ENCODE measurements at places on chromosomes 5 and 9.

DNA sequence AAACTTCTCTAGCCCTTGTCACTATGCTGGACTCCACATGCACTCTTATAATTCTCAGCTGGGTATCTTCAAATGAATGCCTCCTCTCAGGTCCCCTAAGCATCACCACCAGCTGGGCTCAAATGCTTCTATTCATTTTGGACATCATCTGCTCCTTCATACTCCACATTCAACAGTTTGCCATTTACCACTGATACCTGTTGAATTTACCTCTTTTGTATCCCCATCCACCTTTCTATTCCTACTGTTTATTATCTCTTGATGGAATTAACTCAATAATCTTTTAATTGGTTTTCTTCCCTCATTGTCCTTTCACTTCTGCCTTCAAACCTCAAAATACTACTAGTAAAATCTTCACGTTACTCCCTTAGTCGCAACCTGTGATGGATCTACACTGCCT is 14.5 kb downstream of the RANBP6 start:
- DNase-seq = no peak

DNA sequence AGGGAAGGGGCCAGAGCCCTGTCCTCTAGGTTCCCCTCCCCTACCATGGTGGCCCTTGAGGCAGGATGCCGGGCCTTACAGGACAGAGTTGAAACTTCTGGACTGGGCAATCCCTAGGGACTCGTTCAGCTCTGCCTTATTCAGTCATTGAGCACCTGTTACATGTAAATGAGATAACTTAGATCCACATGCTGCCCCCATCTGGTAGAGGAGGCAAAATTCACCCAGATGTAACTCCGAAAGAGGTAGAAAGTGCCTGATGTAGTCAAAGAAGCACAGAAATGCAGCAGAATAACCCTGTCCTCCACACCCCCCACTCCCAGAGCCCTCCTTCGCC is 1.5 kb downstream of the GGTA1 start:
- DNase-seq = peak; percentile 52

DNA sequence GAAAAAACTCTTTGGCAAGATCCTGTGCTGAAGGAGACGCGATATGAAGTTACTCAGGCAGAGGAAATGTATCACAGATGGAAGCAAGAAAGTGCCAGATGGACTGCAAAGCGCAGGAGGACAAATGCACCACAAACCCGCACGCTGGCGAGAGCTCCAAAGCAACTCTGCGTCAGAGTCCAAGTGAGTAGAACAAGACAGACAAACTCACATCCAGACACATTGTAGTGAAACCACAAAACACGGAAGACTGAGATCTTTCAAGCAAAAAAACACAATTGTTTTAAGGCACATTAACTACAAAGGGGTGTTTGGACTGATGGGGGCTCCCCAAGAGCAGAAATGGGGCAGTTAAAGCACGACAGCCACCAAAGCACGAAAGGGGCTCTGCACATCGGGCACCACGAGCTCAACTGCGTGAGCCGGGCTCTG is 39.2 kb upstream of the NKD2 start:
- DNase-seq = no peak

DNA sequence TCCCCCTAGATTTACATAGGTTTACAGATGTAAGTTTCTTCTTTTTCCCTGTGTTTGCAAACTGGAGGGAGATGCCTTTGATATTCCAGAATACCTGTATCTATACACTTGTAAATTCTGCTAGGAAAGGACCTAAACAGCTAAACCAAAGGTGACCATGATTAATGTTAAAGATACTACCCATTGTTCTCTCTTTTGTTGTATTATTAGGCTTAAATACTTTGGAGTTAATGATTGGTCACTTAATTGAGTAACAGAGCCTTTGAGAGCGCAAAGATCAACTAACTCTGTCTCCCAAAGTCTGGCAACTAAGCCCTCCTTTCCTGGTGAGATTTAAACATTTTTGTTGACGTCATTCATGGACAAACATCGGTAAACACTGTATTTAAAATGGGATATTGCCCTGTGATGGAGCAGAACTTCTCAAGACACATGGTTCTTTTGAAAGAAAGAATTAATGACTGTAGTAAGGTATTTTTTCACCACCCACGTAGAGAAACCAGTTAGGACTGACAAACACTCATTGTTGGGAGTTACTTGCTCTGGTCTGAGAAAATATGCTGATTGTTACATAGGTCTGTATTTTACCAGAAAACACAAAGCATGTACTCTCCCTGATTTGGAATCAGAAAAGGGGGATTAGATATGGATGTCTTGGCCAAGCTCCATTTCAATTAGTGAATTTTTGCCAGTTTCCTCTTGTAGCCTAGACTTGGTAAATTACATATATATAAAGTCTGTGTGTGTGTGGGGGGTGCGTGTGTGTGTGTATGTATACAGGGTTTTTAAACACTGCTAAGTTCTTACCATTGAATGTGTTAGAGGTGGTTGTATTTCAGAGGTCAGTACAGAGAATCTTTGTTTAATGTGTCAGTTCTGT is 4.6 kb downstream of the VCAN start:
- DNase-seq = no peak

- no peak for DNase-seq
These were observed 31.2 kb downstream of the JAKMIP2 start for GRCh38 chr5:147751156-147751830.

DNA sequence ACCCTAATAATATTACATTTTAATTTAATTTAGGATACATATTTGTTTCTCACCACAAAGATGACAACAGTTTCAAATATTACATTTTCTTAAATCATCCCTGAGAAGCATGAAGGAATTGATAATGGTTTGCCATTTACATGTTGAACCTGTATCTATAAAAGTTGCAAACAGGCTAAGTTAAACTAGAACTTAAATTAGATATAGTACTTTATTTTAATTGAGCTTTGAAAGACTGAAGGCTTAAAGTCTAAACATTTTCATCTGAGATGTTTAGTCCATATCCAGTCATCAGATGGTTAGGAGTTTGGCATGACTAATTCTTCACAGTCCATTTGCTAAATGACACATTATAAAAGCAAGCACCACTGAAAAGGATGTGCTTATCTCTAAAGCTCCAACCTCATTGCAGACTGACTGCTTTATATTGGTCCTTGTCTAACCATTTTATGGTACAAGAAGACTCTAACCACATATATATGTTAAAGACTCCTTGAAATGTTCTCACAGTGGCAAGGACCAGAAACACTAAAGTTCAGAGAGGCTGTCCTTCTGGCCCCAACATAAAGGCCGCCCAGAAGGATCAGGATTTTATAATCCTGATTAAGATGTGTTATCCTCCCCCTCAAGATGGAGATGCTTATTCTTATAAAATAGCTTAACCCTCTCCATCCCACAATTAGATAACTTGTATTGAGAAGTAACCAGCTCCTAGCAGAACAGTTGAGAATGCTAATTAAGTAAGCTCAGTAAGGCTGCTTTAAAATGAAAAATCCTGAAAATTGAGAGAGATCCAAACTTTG is 25.8 kb downstream of the WNT8A start:
- peak; percentile 15 for DNase-seq

GRCh38 chr9:6675268-6675667 is 29.7 kb upstream of the GLDC start:
- DNase-seq = no peak

- no peak for DNase-seq
These were observed 493.1 kb downstream of the ZNF608 start for GRCh38 chr5:124253203-124253810.

DNA sequence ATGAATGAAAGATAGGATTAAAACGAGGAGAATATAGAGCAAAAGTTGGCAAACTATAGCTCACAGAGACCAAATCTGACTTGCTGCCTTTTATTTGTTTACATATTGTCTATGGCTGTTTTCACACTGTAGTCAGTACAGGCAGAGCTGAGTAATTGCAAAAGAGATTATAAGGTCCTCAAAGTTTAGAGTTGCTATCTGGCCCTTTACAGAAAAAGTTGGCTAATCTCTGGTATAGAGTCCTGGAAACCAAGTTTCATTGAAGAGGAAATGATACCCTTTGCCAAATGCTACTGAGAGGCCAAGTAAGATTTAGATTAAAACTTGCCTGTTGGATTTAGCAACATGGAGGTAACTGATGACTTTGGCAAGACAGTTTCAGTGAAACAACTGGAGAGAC is 36.0 kb downstream of the LYRM7 start:
- DNase-seq = no peak

GRCh38 chr9:132161743-132162184 is at the start of gene NTNG2:
Gene NTNG2 (plus strand): TSS chr9:132162058. CDS start chr9:132166832, 4,774 bp downstream.
- no peak for DNase-seq

- no peak for DNase-seq
These were observed 11.1 kb downstream of the ERGIC1 start for GRCh38 chr5:172845154-172845553.

DNA sequence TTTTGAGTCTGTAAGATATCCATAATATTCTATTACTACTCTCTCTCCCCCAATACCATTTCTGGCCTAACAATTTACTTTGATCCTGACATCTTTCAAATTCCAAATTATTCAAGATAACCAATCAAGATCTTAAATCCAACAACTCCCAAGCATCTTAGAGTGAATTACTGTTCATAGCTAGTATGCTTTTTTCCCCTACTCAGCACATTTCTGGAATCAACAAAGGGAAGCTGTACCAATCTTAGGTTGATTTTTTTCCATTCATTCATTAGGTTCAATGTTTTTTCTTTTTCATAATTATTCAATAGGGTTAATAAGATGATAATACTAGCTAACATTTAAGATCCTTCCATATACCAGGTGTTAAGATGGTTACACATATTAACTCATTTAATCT is 50.3 kb upstream of the MTMR12 start:
- DNase-seq = no peak

- DNase-seq = no peak
These were observed 782 bp downstream of the BICD2 start for GRCh38 chr9:92763721-92764380.

- DNase-seq = no peak
These were observed 53.2 kb upstream of the ACO1 start for GRCh38 chr9:32331240-32331639.

- peak; percentile 55 for DNase-seq
These were observed 231.4 kb downstream of the NR2F1-AS1 start for GRCh38 chr5:93349613-93350012.

GRCh38 chr9:89137542-89138462 is 40.8 kb downstream of the SHC3 start:
- peak; percentile 94 for DNase-seq

GRCh38 chr5:77828445-77828844 is 52.3 kb upstream of the TBCA start:
- no peak for DNase-seq

- DNase-seq = no peak
These were observed 279.0 kb downstream of the GLIS3 start for GRCh38 chr9:4020755-4021296.

GRCh38 chr5:153901449-153901848 is 137.3 kb downstream of the FAM114A2 start:
- DNase-seq = no peak

GRCh38 chr5:111197523-111197922 is 26.7 kb upstream of the CAMK4 start:
- DNase-seq = no peak

GRCh38 chr5:123098767-123099513 is 9.9 kb downstream of the PRDM6 start:
- no peak for DNase-seq

- no peak for DNase-seq
These were observed 428.2 kb downstream of the CDK5RAP2 start for GRCh38 chr9:120151806-120152205.

DNA sequence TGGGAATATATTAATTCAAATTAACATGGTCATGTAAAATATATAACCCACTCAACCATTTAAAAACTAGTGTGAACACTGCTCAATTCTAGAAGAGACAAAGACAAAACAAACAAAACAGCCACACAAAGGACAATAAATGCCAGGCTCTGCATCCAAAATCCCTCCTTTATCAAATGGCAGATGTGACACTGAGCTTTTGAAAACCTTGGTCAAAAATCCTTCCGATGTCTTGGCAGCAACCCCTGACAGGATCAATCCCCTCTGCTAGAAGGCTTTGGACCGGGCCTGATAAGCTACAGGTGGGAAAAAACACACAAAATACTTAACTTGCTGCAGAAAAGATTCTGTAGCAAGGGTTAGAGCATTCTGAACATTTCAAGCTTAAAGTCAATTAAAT is 61.5 kb downstream of the ZFR start:
- no peak for DNase-seq

DNA sequence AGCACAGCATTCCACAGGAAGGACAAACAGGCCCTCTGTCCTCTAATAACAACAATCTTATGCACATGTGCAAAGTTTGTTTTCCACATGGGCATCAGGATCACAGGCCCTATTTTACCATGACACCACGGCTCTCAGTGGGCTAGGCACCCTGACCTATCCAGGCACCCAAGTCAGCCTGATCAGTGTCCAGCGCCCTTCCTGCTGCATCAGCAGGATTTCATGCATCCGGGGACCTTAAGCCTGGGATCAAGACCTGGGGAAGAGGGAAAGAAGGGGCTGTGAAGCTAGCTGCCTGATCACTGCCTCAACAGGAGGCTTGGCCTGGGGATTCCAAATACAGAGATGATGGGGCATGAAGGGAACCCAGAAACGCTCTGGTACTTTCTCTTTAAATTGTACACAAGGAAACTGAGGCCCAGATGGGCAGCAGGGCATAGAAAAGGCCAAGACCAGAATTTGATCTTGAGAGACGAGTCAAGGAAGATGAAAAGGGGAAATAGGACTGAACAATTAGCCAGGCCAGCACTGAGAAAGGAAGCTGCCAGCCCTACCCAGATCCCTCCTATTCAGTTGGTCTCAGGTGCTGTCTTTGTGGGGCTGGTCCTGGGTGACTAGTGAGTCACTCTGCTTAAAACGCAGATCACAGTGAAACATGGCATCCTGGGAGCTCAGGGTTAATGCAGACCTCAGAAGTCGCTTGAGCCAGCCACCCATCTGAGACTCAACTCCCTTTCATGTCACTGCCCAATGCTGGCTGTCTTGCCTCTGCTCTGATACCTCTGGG is 57.9 kb downstream of the SHB start:
- DNase-seq = no peak

GRCh38 chr5:39505791-39506190 is 81.0 kb upstream of the DAB2 start:
- no peak for DNase-seq

GRCh38 chr5:116529615-116530014 is 45.0 kb downstream of the SEMA6A start:
- no peak for DNase-seq

GRCh38 chr9:84796404-84796803 is 126.9 kb downstream of the NTRK2 start:
- DNase-seq = no peak

DNA sequence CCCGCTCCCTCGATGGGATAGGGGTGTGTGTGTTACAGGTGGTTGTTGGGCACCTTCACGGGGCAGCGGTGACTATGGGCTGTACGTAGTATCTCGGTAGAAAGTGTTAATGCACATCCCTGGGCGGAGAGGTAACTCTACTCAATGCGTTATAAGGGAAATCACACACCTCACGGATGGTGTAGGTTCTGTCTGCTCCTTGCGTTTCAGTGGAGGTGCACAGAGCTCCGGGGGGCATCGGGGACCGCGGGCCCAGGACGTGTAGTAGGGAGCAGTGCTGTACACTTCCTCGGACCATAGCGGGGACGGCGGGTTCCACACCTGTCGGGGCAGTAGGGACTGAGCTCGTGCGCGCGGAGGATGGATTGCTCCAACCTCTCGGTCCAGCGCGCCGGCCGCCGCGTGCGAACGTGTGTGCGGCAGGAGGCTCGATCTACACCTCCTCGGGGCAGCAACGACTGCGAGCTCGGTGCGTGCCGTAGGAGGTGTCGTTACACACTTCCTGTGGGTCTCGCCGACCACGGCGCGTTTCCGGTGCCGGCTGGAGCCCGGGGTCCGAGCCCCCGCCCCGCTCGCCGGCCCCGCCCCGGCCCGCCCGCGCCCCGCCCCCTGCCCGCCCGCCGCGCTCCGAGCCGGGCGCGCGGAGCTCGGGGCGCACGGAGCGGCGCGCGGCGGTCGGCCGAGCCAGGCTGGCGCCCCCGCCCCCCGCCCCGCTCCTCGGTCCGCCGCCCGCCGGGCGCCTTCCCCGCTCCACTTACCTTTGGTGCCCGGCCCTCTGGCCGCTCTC is at the start of gene KIAA1958:
Gene KIAA1958 (plus strand): TSS at position 607 of the 787 bp plus-strand sequence. CDS start 87,254 bp downstream, outside the sequence.
- DNase-seq = no peak
